ENCODE measurements at places on chromosomes 16 and 17.

- DNase-seq = no peak
Observed at GRCh38 chr17:65071861-65072260, 15.3 kb upstream of the GNA13 start.

DNA sequence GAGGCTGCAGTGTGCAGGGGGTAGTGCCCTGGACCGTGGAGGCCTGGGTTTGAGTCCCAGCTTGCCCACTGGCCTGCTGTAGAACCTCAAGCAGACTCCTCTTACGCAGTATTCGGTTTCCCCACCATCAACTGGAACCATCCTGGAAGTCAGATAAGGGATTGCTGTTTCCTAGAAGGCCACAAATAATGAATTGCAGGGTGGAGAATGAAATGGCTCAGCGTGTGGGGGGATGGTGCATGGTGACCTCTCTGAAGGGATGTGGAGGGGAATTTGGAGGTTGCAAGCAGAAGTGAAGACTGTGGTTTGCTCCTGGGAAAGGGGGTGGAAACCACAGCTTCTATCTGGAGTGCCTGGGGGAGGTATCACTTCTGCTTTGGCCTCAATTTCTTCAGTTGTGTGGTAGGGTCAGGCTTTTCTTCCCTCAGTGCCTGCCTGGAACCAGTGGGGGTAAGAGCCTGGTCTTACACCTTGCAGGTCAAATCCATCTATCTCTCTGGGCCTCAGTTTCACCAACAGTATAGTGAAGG, 1.7 kb downstream of the ADGRG5 start:
- peak; percentile 78 for DNase-seq

DNA sequence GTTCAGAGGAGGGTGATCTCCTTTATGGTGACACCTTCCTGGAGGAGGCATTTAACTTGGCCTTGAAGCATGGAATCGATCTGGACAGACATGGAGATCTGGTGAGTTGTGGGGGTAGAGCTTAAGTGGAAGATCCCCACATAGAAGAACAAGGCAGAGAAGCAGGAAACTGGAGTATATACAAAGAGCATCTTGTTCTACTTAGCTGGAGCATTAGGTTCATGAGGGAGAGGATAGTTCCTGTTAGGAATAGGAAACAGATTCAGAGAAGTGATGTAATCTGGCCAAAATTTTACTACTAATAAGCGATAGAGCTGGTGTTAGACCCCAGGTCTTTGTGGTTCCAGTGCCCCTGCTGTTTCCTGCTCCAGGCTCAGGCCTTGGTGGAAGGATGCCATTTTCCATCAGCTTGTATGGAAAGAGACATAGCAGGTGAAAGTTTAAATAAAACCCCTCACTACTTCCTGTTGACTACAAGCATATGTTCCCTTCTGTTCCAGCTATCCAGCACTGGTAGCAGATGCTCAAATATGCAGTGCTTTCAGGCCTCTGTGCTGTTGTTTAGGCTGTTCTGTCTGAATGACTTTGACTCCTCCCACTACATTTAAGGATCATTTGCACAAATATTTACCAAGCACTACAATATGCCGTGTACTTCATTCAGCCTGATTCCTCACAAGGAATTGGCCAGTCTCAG, 9.4 kb downstream of the RPAIN start:
- DNase-seq = no peak

DNA sequence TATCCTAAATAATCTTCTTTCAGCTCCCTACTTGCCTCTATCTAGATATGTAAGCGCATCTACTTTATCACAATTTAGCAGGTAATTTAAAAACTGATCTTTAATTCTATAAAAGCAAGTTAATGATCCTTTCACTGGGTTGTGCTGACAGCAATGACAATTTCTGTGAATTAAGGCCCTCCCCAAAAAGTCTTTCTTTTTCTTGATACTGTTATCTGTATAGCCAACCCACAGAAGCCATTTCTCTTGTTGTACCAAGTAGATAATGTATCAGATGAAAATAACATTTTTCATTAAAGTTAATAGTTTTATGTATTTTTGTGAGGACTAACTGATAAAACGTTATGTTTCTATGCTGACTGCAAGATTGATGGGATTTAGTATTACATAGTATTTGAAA, 3.8 kb downstream of the ZPBP2 start:
- no peak for DNase-seq

DNA sequence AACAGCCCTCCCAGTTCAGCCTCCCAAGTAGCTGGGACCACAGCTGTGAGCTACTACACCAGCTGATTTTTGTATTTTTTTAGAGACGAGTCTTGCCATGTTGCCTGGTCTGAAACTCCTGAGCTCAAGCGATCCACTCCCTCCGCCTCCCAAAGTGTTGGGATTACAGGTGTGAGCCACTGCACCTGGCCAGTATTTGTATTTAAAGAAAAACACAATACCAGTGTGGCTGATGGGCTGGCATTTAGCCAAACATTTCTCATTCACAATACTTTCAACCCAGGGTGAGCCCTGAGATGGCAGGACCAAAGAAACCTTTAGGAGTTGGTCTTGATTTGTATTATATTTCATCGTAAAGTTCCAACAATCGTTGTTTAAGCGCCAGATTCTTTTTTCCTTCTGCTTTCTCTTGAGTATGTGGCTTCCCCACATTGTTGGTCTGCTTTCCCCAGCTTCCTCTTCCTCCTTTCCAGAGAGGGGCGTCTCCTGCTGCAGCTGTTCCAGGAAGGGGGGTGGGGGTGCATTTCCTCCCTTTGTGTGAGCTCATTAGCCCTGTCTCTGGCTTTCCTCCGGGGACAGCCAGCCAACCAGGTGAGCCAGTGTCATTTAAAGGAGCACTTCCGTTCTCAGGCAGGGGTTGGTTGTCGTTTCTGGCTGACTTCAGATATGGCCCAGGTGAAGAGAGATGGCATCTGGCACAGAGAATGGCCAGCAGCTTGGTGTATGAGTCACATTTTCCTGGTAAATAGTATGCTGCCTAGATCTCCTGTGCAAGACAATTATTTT, 79.9 kb downstream of the GPRC5B start:
- DNase-seq = no peak

DNA sequence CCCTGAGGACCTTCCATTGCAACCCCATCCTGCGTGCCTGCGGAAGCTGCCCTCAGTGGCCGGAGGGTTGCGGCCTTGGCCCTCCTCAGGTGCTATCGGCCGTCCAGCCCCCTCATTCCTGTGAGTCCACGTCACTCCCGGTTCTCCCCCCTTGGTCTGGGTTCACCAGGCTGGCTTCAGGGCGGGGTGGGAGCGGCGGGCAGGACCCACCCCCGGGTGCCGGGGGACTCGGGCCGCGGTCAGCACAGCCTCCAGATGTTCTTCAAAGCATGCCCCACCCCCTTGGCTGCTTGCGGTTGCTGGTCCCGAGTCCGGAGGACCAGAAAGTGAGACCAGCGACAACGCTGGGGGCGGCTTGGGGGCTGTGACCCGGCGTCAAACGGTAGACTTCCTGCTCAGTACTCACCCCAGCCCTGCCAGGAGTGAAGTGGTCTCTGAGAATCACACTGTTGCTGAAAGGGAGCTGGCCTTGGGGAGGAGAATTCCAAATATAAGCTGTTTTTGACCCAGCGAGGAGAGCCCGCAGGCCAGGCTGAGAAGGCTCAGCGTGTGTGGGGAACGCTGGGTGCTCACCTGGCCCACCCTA, 4.5 kb downstream of the ZNF469 start:
- no peak for DNase-seq

DNA sequence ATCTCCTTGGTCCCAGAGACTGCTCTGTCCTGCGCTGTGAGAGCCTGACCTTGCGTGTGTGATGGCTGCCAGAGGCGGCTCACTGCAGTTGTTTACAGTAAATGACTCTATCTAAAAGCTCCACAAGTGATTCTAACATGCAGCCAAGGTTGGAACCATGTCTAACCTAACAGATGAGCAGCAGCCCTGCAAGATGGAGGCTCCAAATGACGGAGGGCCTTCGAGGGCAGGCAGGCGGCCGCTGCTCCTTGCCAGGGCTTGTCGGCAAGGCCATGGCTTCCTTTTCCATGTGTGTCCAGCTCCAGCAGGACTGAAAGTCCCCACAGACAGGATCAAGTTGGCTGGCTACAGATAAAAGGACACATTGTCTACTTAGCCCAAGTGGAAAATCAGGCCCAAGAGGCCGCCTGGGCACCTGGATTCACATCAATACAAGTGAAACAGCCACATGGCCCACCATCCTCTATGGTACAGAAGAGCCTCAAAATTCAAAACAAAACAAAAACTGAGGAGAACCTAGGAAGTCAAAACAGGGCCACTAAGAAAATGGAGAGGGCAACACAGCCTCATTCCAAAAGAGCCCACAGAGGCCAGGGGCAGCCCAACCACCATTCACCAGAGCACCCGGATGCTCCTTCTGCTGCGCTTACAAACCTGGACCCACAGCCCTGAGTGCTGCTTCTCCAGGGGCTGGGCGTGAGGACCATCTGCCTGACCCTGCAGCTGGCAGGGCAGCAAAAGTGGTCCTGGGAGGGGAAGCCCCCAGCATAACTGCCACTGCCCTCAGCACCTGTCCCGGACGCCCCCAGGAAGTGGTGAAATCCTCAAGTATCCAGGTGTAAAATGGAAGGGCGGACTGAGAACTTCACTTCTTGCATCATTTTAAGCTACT, 65.0 kb downstream of the AMFR start:
- no peak for DNase-seq

GRCh38 chr17:13420878-13421277, 180.9 kb downstream of the HS3ST3A1 start:
- DNase-seq = no peak

DNA sequence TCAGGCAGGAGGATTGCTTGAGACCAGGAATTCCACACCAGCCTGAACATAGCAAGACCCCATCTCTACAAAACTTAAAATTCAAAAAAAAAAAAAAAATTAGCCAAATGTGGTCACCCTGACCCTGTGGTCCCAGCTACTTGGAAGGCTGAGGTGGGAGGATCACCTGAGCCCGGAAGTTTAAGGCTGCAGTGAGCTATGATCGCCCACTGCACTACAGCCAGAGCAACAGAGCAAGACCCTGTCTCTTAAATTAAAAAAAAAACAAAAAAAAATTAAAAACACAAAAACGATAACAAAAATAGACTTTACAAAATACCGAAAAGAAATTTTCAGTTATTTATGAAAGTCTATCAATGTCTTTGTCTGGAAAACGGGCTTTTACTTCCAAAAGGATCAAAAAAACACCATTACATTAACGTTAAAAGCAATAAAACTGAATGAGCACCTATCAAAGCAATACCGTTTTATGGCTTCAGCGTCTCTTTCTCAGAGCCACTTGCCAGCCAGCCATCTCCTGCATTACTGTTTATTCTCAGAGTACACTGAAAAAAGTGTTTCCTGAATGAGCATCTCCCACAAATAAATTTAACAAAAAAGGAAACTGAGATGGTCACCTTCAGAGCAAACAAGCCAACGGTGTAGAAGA, 6.1 kb downstream of the USP7 start:
- DNase-seq = no peak

- DNase-seq = no peak
Observed at GRCh38 chr17:69696650-69697049, 282.2 kb downstream of the MAP2K6 start.

DNA sequence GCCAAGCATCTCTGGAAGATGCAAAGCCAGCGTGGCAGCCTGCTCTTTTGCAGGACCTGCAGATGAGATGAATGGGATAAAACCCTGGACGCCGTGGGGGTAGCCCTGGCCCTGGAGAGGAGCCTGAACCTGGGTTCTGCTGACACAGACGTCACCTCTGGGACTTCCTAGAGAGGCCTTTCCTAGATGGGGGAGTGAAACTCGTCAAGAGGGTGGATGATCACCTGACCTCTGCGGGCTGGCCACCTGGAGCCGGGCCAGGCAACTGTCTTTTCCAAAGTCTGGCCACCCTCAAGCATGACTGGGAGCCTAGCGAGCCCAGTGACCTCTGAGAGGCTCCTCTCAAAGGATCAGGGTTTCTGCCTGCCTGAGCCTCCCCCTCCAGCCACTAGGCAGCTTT, 529.0 kb downstream of the KCNJ18 start:
- no peak for DNase-seq

DNA sequence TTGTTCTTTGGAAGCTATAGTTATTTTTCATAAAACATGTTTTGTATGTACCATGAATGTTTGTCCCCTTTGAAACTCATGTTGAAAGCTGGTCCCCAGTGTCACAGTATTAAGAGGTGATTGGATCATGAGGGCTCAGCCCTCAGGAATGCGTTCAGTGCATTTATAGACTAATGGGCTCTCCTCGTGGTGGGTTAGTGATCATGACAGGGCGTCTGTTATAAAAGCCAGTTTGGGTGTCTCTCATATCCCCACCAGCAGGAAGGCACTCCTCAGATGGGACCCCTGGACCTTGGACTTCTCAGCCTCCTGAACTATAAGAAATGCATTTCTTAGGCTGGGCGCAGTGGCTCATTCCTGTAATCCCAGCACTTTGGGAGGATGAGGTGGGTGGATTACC, 10.4 kb downstream of the BANP start:
- DNase-seq = no peak

DNA sequence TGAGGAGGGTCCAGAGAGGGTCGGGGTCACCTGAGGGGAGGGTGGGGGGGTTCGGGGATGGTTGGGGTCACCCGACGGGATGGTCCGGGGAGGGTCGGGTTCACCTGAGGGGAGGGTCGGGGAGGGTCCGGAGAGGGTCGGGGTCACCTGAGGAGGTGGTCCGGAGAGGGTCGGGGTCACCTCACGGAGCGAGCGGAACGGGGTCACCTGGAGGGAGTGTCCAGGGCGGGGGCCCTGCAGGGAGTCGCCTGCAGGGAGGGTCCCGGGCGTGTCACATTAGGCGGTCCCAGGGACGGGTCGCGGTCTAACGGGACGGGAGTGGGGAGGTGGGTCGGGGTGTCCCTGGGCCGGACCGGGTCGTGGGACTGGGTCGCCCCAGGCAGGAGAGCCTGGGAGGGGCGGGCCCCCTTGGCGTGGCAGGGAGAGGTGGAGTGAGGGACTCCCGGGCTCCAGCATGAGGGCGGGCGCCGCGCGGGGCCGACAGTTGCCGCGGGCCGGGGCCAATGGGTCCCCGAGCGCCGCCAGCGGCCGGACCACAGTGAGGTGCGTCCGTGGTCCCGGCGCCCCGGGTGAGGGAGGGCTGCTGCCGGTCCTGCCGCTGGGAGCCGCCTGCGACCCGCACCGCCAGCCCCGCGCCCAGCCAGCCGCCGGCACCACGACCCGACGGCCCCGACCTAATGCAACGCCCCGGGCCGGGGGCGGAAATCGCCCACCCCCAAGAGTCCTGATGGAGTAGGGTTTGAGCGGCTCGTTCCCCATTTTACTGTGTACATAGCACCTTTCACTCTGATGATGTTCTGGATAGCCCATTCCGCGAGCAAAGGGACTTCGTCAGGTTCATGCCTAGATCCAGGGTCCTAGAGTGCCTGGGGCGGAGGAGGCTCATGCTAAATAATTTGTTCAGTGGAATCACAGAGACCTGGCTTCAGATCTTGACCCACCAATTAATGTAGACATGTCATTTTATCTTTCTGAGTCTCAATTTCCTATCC, 1.2 kb upstream of the ABCA3 start:
- no peak for DNase-seq

GRCh38 chr17:31509805-31510177, 118.3 kb downstream of the RAB11FIP4 start:
- DNase-seq = no peak

DNA sequence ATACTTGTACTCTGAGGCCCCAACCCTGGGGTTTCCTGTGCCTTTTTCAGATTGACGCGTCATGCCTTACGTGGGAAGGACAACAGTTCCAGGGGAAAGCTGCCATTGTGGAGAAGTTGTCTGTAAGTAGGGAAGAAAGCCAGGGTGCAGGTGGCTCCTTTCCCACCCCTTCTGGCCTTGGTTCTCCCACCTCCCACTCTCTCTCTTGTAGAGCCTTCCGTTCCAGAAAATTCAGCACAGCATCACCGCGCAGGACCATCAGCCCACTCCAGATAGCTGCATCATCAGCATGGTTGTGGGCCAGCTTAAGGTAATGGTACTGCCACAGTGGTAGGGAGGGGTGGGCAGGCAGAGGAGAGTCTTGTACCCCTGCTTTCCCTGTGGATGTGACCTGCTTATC, 4.6 kb upstream of the EDC4 start:
- DNase-seq = no peak

Measured in MM.1S (cell line).